ENCODE measurements at places on chromosomes 13 and 19.

- no peak for DNase-seq
These were observed 8.0 kb downstream of the RGCC start for GRCh38 chr13:41465241-41465847.

- DNase-seq, result peak; percentile 1
These were observed 77.0 kb downstream of the LRRC63 start for GRCh38 chr13:46288570-46289259.

GRCh38 chr19:31840371-31840770 is 491.1 kb upstream of the TSHZ3 start:
- no peak for DNase-seq

- DNase-seq, result no peak
These were observed 117.7 kb downstream of the COL4A2 start for GRCh38 chr13:110424569-110425443.

GRCh38 chr13:99335603-99336002 is 28.4 kb upstream of the GPR183 start:
- DNase-seq, result no peak

All from NCI-H2029 (cell line).